ENCODE measurements at places on chromosomes 11 and 22.

DNA sequence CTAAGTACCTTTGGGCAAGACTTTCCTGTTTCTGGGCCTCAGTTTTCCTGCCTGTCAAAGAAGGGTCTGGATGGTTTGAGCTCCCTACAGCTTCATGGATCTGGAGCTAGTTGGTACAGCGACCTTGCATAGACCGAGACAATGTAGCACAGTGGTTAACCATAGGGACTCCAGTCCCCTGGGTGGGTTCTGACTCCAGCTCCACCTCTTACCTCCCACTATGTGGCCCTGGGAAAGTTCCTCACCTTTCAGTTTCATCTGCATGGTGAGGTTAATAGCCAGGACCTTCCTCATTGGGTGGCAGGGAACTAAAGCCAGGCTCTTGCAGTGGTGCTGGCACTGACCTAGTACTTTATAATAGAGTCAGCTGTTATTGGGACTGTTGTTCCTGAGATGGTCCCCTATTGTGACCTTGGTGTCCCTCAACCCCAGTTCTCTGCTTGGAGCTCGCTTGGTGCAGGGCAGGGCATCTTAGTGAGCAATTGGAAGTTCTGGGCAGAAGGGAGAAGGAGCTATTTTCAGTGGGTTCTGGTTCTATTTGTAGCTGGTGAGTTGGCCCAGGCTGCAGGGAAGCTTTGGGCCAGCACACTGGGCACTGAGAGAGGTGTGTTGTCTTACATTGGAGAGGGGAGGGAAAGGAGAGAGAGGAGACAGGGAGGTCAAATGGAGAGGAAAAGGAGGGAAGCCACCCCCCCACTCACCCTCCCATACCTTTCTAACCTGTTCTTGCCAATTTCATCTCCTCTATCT lies 10.7 kb upstream of the MTMR3 start:
- DNase-seq, result no peak

DNA sequence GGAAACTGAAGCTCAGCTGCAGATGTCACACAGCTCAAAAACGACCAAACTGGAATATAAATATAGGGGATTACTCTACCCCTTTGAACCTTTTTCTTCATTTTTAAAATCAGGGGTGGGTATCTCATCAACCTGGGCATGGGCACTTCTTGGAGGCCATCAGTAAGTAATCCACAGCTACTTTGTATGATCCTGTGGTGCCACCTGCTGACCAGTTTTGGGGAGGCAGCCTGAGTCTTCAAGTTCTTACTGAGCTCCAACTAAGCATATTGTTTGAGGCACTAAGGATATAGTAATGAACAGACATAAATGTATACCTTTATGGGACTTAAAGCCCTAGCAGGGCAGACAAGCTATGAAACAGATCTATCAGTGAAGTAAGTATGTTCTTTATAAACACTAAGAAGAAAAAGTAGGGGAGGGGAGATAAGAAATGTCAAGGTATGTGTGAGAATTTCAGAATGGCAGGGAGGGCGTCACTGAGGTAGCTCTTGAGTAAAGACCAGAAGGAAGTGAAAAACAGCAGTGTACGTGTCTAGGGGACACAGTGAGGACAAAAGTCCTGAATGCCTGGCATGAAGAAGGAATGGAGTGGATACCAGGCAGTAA lies 18.4 kb downstream of the TUB start:
- peak; percentile 86 for DNase-seq

- no peak for DNase-seq
Observed at GRCh38 chr22:36811094-36811800, 5.6 kb downstream of the PVALB start.

GRCh38 chr11:112745973-112746372 lies 215.2 kb upstream of the NCAM1 start:
- no peak for DNase-seq

GRCh38 chr11:102807921-102808320 lies 10.0 kb upstream of the MMP1 start:
- DNase-seq, result peak; percentile 88

- peak; percentile 66 for DNase-seq
Observed at GRCh38 chr11:75946531-75947530, 131.8 kb downstream of the UVRAG start.

- DNase-seq, result no peak
Observed at GRCh38 chr11:33830903-33831648, 56.8 kb upstream of the FBXO3 start.

GRCh38 chr22:32396255-32396654 lies 15.8 kb downstream of the RTCB start:
- DNase-seq, result no peak

DNA sequence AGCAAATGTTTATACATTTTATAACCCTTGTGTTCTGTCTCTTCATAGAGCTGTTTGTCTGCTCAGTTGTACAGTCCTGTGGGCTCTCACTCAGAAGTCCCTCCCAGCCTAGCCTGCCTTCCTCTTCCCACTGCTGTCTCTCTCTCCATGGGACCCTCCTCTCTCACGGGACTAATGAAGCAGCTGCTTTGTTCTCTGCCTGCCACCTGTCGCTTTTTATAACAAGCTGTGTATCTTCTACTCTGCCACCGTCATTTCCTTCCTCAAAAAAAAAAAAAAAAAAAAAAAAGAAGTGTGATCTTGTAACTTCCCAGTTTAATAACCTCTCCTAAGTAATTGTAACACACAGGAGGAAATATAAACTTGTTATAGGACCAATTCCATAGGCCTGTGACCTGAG lies 92.2 kb upstream of the ALKBH3 start:
- DNase-seq, result no peak

GRCh38 chr22:23431337-23432072 lies 148.6 kb downstream of the IGLL1 start:
- DNase-seq, result no peak

GRCh38 chr22:36942556-36942955 lies 29.1 kb downstream of the CSF2RB start:
- no peak for DNase-seq

DNA sequence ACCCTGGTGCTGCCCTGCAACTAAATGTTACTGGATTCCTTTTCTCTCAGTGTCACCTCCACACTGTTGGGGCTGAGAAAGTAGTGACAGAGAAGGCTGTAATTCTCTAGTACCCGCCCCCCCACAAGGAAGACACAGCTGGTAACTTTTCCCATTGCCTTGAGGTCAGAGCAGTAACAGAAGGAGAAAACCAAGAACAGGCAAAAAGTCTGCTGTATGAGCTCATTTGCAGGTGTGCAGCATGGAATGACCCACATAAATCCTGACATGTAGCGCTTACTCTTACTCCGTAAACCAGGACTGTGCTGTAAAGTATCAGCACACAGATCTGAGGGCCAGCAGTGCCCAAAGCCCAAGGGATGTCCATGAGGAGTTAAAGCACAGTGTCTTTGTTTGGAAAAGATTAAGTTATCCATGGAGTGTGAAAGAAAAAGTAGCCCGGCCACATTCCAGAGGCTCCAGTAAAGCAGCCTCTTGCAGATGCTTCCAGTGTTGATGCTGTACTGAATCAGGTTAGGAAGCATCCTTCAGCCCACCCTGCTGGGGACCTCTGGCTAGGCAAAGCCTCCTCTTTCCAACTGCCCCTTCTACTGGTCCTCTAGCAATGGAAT lies 120.7 kb downstream of the PLEKHA7 start:
- peak; percentile 85 for DNase-seq

- peak; percentile 92 for DNase-seq
Observed at GRCh38 chr22:37905534-37906363, at the start of gene MICALL1. Gene MICALL1 (plus strand): TSS chr22:37906297. CDS start chr22:37906423, 126 bp downstream.

GRCh38 chr11:57597916-57598830 lies 688 bp downstream of the SERPING1 start:
- peak; percentile 94 for DNase-seq

- no peak for DNase-seq
Observed at GRCh38 chr11:64611869-64612646, 21.0 kb downstream of the SLC22A12 start.

DNA sequence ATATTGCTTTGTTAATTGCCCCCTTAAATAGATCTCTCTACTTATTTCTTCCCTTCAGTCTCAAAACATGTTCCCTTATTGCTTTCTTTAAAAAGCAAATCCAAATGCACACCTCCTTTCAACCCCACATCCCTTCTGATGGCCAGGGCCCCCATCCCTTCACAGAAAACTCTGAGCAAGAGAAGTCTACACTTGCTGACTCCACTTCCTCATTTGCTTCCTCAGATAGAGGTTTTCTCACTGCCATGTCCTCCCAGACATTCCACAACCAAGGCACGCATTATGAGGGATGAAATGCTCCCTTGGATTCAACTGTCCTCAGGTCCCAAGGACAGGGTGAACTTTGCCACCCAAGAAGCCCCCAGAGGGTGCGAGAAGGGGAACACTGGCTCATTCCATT lies 43.1 kb downstream of the CSNK2A3 start:
- DNase-seq, result no peak

- DNase-seq, result peak; percentile 91
Observed at GRCh38 chr11:61587951-61588727, 7.3 kb upstream of the SYT7 start.

- peak; percentile 65 for DNase-seq
Observed at GRCh38 chr11:8263109-8263768, 439 bp downstream of the LMO1 start.

DNA sequence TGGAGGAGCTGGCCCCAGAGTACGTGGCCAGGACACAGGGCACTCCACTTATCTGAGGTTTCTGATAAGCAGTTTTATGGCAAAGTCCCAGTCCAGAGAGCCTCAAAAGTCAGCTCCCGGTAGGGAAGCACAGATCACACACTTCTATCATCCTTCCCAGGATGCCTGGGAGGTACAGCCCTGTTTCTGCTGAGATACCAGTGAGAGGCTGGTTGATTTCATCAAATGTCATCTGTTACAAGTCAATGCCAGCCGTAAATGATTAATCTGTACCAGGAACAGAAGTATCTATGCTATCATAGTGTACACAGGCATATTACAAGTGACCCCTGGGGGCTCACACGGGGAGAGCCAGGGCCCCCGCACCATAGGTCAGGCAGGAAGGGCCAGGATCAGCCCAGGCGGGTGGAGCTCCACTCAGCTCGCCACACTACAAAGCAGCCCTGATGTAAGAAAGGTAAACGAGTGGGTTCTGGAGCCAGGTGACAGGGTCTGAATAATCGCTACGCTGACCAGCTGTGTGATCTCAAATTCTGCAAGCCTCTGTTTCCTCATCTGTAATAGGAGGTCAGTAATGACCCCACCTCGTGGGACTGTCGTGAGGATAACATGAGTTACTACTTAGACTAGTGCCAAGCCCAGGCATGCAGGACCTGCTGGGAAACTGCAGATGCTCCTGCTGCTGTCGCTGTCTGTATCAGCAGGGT lies 17.6 kb downstream of the PLA2G6 start:
- DNase-seq, result peak; percentile 49

- no peak for DNase-seq
Observed at GRCh38 chr11:44787981-44788380, 61.2 kb downstream of the TSPAN18 start.

DNA sequence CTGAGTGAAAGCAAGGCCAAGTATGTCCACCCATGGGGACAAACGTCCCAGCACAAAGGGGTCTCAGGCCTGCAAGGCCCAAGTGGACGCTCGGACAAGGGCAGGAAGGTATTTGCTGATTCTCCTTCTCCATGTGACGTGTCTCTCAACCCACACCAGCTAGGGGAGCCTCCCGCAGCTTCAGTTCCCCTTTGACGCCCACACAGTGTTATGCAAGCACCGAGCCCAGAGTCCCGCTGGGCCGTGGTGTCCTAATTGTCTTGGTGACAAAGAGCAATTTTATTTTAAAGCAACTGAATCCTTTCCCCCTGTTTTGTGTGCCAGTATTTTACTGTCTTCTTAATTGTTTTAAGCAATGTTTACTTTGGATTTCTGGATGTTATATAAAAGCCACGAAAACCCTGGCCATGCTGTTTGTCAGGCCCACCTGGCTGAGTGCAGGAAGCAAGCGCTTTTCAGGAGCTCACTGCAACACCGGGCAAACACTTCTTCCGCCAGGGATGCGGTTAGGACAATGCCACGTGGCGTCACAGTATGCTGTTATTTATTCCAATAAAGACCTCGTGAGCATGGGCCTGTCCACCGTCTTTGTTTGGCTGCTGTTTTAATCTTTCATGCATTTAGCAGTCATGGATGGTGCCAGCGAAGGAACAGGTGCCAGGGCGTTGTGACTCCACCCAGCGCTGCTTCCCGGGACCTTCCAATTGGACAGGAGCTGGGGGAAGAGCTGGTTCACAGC lies 8.2 kb upstream of the PARVG start:
- no peak for DNase-seq

DNA sequence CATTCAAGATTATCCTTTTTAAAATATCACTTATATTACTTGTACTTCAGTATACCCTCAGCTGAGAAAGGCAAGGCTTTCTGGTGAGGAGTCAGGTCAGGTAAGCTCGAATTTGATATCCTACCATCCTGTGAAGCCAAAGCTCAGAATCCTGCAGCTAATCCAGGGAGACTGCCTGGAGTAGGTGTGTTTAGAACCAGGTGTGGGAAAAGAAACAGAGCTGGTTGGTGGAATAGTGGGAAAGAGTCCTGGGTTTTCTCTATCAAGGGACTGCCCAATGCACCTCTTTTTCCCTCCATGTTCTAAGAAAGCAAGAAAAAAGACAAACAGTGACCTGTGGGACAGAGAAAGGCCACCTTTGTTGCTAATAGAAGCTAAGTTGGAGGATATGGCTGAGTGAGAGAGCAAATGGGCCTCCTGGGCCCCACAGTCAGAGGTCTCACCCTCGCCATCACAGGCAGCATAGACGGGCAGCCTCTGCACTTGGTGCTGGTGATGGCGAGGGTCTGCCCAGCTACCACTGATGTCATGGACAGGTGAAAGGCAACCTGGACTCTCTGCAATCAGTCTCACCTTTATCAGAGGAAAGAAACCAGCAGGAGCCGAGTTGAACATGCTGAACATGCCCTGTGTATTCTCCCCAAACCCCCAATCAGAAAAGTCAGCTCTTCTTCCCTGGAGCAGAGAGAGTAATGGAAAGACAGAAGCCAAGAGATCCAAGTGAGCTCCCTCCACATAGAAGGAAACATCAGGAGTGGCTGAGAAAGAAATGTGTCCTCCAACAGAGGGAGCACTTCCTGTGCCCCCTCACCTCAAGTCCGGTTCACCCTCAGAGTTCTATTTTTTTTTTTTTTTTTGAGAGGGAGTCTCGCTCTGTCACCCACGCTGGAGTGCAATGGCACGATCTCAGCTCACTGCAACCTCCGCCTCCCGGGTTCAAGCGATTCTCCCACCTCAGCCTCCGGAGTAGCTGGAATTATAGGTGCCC lies 491.3 kb downstream of the BUD13 start:
- no peak for DNase-seq

DNA sequence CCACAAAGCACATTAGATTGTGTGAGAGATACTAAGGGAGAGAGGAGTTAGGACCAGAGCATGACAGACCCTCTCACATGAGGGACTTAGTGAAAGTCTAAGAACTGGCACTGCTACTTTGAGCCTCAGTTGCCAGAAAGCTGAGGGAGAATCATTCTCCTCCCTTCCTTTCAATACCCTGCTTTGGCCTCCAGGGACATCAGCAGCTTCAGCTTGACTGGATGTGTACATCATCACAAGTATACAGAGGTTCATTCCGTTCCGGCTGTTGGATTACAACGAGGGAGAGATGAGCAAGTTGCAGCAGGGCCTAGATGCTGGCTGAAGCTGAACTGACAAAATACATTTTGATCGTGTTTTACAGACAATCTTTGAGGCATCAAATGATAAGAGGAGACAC lies 15.7 kb upstream of the ANO5 start:
- DNase-seq, result no peak

GRCh38 chr11:72627594-72628281 lies 46.5 kb downstream of the PDE2A start:
- no peak for DNase-seq
